ENCODE measurements at places on chromosomes 12 and 14.

GRCh38 chr12:56007564-56008559, 10.8 kb downstream of the SUOX start:
- no peak for DNase-seq

DNA sequence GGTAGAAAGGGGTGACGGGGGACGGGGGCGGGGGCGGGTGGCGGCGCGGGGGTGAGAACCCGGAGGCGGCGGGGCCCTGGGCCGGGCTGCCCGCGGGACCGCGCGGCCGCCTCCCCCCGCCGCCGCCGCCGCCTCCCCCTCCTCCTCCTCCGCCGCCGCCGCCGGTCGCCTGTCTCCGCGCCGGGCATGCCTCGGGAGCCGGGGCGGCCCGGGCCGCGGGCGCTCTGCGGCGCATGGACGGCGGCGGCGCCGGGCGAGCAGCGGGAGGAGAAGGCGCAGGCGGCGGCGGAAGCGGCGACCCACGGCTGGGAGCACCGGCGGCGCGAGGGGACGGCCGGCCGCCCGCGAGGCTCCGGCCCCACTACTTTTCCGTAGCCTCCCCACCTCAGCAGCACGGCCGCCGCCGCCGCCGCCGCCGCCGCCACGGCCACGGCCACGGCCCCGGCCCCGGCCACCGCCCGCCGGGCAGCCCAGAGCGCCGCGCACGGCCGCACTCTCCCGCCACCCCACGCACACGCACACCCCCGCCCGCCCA, at the start of gene NPAS3:
Gene NPAS3, plus strand, starts transcription at position 161 of the 535 bp plus-strand sequence.
- no peak for DNase-seq

- DNase-seq: no peak
Observed at GRCh38 chr14:25953532-25954139, 644.2 kb downstream of the NOVA1 start.

- DNase-seq: no peak
Observed at GRCh38 chr14:41758011-41758665, 151.5 kb downstream of the LRFN5 start.

- DNase-seq: no peak
Observed at GRCh38 chr12:18400186-18400585, 138.9 kb downstream of the PIK3C2G start.

- no peak for DNase-seq
Observed at GRCh38 chr12:71353607-71354006, 86.0 kb upstream of the LGR5 start.

GRCh38 chr14:57549016-57549564, 55.4 kb upstream of the CCDC198 start:
- DNase-seq: no peak

DNA sequence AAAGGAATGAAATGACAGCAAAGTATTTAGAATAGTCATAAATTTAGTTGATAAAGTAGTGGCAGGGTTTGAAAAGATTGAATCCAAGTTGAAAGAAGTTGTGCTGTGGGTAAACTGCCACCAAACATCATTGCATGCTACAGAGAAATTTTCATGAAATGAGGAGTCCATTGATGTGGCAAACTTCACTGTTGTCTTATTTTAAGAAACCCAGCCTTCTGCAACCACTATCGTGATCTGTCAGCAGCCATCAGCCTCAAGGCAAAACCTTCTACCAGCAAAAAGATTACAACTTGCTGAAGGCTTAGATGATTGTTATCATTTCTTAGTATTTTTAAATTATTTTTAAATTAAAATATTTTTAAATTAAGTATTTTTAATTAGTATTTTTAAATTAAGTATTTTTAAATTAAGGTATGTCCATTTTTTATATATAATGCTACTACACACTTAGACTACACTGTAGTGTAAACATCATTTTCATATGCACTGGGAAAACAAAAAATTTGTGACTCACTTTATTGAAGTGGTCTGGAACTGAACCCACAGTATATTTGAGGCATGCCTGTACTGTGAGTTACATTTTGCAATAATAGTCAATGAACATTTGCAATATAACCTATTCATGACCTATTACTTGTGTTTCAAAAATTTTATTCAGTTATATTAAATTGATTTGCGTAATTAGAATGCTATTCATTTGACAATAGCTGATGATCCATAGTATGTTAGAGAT, 67.2 kb upstream of the SYT1 start:
- DNase-seq: no peak

DNA sequence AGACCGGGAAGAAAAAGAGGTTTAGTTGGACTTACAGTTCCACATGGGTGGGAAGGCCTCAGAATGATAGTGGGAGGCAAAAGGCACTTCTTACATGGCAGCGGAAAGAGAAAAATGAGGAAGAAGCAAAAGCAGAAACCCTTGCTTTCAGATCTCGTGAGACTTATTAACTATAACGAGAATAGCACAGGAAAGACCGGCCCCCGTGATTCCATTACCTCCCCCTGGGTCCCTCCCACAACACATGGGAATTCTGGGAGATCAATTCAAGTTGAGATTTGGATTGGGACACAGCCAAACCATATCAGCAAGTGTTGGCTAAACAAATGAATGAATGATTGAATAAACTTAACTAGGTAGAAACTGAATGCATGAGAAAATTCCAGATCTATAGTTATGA, 85.3 kb upstream of the PARP11 start:
- no peak for DNase-seq

DNA sequence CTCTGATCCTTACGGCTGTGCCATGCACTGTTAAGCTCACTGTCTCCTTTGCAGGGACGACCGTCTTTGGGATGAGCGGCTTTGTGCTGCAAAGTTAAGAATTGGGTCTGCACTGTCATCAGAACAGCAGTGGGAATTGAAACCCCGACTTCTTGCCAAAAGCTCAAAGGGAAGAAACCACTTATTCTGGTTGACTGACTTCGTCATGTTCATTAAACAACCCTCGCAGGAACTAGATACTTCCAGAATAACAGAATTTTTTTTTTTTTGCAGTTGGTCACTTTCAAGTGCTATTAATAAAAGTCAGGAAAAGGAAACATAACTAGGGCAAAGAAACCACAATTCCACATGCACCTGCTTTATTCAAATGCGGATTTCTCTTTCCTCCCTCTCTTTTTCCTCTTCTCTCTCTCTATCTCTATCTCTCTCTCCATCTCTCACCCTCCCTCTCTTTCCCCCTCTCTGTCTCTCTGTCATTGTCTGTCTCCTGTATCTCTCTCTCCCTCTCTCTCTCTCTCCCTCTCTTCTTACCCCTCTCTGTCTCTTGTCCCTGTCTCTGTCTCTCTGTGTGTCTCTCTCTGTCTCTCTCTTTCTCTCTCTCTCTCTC, 12.3 kb upstream of the GLT1D1 start:
- no peak for DNase-seq

GRCh38 chr14:53792909-53793308, 163.7 kb downstream of the BMP4 start:
- no peak for DNase-seq

All from SIG-M5 (cell line).